Hippocampal formation (tissue), 2 donors: ENCODE measurements at places on chromosomes 16 and 17.

DNA sequence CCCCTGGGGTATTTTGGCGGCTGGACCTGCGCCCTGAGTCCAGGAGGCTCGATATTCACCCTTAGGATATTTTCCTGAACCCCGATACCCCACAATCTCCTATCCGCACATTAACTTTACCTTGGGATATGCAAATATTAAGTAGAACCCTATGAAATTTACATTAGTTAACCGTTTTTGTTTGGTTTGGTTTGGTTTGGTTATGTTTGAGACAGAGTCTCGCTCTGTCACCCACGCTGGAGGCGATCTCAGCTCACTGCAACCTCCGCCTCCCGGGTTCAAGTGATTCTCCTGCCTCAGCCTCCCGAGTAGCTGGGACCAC is 9.3 kb upstream of the NAGS start:
- no peak for DNase-seq

DNA sequence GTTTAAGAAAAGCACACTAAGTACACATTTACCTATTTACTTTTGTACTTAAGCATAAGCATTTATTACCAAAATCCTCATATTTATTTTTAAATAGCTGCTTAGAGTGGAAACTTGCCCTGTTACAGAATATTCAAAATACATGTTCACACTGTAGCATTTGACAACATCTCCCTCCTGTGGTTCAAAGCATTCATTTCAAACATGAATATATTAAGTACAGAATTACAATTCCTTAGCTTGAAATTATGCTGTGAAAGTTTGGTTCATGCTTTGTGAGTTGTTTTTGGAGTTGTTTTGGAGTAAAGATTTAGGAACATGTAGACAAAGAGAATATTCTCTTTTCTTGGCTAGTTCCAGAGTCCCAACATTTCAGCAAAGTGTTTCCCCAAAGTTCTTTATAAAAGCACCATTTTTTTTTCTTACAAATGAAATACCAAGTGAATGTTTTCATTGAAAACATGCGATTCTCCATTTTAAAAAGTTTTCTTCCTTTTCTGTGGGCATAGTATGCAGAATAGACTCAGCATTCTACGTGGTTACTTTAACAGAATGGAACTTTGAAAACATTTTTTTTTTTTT is 33.2 kb downstream of the TUBD1 start:
- DNase-seq = no peak

DNA sequence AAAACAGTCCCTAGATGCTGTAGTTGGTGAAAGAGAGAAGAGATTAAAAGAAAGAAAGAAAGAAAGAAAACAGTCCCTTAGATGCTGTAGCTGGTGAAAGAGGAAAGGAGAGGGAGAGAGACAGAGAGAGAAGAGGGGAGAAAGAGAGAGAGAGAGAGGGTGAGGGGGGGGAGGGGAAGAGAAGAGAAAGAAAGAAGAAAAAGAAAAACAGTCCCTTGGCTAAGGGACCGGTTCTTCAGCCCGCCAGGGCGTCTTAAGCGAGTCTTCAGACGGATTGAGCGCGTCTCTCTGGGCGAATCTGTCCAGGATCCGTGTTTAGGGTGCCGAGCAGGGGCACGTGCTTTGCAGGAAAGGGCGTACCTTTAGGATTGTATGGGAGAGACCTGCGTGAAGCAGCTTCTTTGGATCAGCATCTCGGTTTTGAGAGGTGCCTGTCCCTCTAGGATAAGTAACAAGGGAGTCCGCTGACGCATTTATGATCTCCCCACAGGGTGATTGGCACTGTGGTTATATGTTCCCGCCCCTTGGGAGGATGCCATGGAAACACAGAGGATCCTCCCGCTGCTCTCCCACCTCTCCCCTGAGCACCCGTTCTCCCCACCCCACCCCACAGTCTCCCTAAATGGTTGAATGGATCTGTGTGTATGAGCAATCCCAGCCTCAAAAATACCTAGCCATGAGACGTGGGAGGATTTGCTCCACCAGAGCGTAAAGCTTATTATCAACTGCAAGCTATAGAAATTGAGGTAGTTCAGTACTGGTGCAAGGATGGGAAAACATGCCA is 16.7 kb downstream of the GNGT2 start:
- peak; percentile 43 for DNase-seq

- no peak for DNase-seq
Observed at GRCh38 chr16:52539191-52539590, 7.8 kb downstream of the TOX3 start.

DNA sequence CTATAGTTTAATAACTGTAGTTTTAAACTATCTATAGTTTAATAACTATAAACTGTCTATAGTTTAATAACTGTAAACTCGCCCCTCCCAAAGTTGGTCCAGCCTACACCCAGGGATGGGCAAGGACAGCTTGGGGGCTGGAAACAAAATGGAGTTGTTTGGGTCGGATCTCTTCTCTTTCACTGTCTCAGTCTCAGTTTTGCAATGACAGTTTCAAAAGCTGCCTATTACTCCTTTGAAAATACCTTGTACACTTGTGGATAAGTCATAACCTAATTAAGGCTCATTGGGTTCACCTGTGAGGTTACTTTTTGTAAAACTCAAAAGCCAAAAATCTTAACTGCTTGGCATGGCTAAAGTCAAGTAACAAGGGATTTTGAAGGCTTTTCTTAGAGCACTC is 31.4 kb downstream of the C16orf54 start:
- DNase-seq = no peak

GRCh38 chr17:73541111-73541510 is 103.1 kb downstream of the SDK2 start:
- DNase-seq = no peak

DNA sequence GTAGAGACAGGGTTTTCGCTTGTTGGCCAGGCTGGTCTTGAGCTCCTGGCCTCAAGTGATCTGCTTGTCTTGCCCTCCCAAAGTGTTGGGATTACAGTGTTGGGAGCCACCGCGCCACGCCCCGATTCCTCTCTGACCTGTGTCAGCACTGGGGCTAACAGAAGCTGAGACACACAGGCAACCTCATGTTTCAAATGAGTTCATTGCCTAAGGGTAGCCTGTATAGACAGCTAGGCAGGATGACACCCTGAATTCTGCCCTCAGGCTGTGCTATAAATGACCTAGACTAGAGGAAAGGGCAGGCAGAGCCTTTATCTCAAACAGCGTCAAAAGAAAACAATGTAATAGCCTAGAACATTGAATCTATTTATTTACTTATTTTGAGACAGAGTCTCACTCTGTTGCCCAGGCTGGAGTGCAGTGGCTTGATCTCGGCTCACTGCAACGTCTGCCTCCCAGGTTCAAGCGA is 2.3 kb upstream of the CDK3 start:
- DNase-seq = no peak

DNA sequence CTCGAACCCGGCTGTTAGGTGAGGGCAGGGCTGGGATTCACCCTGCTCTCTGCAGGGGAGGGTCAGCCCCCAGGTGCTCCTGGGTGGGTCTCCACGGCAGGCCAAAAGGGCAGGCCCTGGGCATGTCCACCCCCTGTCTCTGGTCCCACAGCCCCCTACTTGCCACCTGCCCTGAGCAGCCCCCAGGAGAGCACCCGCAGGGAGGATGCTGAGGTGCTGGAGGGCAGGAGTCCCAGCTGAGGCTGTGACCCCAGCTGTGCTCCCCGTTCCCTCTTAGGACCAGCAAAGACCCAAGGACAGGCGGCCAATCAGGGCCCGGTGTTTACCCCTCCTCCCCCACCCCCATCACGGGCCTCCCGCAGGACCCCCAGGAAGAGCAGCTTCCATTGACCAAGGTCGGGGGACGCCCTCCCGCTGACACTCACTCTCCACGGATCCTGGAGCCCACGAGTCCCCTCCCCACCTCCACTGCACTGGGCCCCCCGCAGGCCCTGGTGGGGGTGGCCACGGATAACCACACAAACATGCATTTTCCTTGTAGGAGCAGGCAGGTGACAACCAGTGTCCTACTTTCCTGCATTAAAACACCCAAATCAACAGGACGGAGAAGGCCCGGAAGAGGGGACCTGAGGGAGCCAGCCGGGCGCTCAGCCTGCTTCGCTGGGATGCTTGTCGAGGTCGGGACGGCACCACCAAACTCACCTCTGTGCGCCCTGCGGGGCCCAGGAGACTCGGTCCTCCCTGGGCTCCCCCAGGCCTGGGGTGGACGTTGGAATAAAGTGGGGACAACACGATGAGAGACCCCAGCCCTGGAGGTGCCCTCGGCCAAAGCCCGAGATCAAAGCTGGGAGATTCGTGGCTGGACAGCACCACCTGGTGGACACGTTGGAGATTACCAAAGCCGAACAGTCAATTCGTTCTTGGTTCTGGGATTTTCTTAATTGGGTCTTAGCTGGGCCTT is 22.5 kb upstream of the ENPP7 start:
- peak; percentile 28 for DNase-seq

GRCh38 chr17:51015145-51015558 is 105.5 kb downstream of the SPAG9 start:
- no peak for DNase-seq

GRCh38 chr16:30894540-30895368 is 877 bp upstream of the BCL7C start:
- no peak for DNase-seq

DNA sequence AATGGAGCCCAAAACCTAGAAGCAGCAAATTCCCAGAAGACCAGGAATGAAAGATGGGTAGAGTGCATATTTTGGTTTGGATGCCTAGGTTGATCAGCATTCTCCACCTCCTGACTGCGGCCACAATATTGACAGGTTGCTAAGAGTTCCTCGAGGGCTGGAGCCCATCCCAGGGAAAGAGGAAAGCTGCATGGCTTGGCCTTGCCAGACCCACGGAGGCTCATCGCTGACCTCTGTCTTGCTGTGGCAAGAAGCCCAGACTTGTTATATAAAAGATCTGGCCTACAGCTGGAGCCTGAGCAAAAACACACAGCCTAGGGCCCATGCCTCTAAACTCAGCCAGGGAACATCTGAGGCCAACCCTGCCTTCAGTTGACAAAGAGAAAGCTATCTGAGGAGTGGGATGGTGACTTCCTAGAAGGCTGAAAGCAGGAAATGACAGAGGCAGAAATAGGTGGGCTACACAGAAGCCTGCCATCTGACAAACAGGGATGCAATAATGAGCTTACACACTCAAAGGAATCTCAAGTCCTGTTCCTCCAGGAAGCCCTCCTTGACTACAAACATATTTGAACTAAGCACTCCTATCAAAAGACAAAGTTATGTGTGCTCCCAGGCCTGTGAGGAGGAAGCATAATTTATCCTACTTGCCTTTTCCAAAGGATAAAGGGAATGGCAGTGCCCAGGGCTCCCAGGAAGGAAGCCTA is 22.5 kb upstream of the SLC35B1 start:
- peak; percentile 4 for DNase-seq

GRCh38 chr16:51153577-51154031 is 2.5 kb upstream of the SALL1 start:
- peak; percentile 40 for DNase-seq

- no peak for DNase-seq
Observed at GRCh38 chr17:14428648-14429029, 127.8 kb downstream of the HS3ST3B1 start.

GRCh38 chr17:57726838-57727237 is 18.3 kb downstream of the CCDC182 start:
- DNase-seq = no peak

DNA sequence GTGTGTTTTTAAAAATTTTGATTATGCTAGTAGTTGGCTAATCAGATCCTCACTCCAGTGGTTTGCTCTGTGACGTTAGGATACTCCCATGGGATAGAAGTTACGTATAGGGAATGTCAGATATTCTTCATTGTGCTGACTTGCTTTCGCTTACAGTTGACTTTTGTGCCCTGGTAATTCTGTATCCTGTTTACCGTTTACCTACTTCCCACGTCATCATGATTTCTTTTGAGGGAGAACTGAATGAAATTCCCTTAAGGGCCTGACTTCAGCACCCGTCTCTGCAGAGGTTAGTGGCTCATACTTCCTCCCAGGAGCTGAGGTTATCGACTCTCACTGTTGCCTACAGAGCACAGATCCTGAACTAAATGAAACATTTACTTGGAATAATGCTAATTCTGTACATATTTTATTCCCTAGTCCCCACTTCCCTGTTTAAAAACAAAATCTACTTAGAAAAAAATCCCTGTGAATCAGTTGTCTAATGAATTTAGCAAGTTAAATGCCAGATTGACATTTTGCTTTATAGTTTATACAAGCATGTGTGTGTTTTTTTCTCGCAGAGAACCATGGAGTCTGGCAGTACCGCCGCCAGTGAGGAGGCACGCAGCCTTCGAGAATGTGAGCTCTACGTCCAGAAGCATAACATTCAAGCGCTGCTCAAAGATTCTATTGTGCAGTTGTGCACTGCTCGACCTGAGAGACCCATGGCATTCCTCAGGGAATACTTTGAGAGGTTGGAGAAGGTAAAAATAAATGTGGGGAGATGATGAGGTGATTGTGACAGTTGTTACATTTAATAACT is 2.8 kb downstream of the PRKAR1A start:
- DNase-seq = no peak

- DNase-seq = no peak
Observed at GRCh38 chr16:11445486-11445885, 100.2 kb downstream of the RMI2 start.

DNA sequence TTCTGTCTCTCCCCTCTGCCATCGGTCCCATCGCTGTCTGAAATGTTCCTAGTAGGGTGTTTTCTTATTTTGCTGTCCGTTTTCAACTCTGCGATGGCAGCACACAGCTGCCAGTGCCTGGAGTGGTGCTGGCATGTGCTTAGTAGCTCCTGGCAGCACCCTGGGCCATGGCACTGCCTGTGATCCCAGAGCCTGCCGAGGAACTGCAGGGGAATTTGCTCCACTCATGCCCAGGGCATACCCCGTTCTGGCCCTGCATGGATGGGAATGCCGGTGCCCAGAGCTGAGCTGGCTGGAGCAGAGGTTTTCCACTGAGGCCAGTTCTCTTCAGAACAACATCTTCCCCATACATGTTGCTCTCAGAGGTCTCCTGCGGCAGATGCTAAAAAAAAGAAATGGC is 43.1 kb downstream of the GPT2 start:
- DNase-seq = no peak

GRCh38 chr17:34226011-34226743 is 28.9 kb upstream of the CCL2 start:
- no peak for DNase-seq

DNA sequence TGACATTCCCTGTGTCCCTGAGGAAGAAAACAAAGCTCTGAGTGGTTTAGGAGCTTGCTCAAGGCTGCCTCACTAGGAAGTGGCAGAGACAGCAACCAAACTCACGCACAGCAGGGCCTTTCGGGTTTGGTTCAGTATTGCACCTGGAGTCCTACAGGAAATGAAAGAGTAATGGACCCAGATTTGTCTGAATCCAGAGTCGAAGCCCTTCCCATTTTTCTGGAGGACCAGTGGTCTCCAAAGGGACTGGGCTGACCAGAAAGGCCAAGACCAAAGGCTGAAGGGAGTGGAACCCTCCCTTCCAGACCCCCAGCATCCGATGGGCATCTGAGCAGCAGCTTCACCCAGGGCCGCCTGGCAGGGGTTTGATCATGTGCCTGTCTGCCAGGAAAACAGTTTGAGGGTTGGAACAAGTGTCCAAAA is 85.5 kb upstream of the RPL38 start:
- no peak for DNase-seq

DNA sequence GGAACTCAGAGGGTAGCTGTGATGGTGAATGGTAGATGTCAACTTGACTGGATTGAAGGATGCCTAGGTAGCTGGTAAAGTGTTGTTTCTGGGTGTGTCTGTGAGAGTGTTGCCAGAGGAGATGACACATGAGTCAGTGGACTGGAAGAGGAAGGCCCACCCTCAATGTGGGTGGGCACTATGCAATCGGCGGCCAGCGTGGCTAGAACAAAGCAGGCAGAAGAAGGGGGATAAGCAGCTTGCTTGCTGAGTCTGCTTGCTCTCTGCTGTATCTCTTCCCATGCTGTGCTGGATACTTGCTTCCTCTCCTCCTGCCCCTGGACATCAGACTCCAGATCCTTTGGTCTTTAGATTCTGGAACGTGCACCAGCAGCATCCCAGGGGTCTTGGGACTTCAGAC is 128.1 kb downstream of the AIPL1 start:
- DNase-seq = no peak

- peak; percentile 26 for DNase-seq
Observed at GRCh38 chr16:56102183-56102686, 89.1 kb upstream of the GNAO1 start.
